ENCODE measurements at places on chromosomes 3 and 15.

DNA sequence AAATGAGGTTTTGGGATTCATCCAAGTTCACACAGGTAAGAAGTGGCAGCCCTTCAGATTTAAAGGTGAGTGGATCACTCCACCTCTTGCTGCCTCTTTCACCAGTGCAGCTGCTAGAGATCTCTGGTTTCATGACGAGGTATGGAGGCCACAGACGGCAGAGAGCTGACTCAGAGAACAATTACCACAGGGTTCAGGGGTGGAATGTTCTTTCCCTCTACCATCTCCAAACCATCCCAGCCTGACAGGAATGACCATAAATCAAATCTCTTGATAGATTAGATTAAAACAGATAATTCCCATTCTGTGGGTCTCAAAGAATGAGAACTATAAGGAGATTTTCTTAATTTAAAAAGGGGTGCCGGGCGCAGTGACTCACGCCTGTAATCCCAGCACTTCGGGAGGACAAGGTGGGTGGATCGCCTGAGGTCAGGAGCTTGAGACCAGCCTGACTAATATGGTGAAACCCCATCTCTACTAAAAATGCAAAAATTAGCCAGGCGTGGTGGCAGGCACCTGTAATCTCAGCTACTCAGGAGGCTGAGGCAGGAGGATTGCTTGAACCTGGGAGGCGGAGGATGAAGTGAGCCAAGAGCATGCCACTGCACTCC, 174.2 kb upstream of the ATP11B start:
- DNase-seq, result no peak

- DNase-seq, result no peak
Observed at GRCh38 chr3:195207731-195208130, 63.2 kb downstream of the XXYLT1 start.

DNA sequence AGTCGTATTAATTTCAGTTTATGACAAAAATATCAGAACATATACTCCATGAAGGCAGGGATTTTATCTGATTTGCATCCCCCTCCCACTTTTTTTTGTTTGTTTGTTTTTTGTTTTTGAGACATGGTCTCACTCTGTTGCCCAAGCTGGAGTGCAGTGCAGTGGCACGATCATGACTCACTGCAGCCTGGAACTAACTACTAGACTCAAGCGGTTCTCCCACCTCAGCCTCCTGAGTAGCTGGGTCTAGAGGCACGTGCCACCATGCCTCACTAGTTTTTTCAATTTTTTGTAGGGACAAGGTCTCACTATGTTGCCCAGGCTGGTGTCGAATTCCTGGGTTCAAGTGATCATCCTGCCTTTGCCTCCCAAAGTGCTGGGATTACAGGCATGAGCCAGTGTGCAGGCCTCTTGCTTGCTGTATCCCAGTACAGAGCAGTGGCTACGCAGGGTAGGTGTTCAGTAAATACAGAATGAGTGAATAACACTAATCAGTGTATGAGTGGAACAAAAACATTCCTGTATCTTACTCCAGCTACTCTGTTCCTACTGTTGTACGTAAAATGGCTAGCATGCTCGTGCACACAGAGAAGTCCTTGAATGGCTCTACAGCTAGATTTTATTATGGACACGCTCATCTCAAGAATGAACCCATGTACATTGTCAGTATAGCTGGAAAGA, 272.4 kb downstream of the FOXP1 start:
- DNase-seq, result no peak

DNA sequence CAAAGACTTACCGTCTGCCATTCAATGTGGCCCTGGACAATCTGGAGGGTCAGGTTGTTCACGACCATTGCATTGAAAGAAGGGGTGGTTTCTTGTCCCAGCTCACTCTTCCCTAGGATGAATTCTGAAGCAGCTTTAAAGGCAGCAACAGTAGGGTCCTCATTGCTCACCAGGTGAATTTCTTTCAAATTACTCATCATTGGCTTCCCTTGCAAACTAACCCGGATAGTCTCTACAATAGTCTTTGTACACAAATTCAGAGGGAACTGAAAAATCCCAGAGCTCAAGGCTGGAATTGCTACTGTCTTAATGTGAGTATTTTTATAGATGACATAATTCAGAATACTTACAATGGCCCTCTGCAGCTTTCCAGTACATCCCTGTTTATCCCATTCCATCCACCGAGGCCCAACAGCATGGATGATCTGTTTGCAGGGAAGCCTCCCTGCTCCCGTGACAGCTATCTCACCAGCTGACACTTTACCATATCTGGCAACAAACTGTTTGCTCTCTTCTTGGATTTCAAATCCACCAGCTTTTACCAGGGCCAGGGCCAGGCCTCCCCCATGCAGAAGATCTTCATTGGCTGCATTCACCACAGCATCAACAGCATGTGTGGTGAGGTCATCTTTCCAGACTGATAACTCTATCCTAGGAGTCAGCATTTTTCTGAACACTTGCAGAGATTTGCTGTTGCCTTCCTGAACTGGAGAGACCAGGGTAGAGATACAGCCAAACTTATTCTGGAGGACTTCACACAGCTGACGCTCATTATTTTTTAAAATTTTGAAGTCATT, 8.6 kb downstream of the PARP9 start:
- no peak for DNase-seq

DNA sequence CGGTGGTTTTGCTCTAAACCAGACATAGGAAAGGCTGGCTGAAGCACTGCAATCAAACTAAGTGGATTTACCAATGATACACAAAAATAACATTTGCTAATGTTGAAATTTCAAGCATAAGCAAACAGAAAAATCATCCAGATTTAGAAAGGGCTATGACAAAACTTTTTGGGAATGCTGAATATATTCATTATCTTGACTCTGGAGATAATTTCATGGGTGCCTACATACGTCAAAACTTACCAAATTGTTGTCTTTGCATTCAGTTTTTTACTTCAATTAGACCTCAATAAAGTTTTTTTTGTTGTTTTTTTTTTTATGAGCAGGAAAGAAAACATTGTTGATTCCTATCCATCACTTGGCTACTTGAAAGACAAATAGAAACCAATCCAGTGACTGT, 140.8 kb downstream of the NR2E3 start:
- DNase-seq, result no peak

DNA sequence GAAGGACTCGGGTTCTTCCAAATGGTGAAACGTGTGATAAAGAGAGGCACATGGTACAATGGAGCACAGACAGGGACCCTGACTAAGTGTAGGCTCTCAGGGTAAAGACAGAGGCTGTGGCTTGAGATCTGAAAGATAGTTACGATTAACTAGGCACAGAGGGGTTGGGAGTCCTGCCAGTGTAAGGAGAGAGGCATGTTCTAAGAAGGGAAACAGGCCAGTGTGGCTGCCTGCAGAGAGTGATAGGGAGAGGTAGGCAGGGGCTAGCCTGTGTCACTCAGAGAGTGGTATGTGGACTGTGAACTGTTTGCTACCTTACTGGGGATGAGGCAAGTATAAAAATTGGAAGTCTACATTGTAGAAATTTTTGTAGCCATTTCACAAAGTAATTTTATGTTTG, 109.5 kb downstream of the PEX5L start:
- no peak for DNase-seq

- DNase-seq, result no peak
Observed at GRCh38 chr3:138875754-138876664, 41.3 kb upstream of the PIK3CB start.

GRCh38 chr3:38165722-38166387, 518 bp downstream of the OXSR1 start:
- no peak for DNase-seq

- no peak for DNase-seq
Observed at GRCh38 chr15:75947092-75947491, 43.4 kb downstream of the FBXO22 start.

DNA sequence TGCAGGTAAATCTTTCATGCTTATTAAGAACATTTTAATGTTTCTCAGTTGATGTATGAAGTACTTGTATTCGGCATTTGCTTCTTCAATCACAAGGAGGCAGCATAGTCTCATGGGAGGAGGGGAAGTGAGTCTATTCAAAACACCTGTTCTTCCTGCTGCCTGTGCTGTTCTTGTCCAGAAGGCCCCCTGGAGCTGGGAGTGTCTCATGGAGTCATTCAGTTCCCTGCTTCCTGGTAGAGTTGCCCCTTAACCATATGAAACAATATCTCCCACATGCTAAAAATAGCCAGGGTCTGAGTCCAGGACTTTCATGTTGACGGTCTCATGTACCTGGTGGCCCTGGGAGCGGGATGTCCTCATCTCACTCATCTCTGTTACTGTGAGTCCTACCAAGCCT, 15.5 kb upstream of the PPP1R2 start:
- DNase-seq, result no peak

- DNase-seq, result no peak
Observed at GRCh38 chr3:168066882-168067281, 28.8 kb downstream of the GOLIM4 start.

DNA sequence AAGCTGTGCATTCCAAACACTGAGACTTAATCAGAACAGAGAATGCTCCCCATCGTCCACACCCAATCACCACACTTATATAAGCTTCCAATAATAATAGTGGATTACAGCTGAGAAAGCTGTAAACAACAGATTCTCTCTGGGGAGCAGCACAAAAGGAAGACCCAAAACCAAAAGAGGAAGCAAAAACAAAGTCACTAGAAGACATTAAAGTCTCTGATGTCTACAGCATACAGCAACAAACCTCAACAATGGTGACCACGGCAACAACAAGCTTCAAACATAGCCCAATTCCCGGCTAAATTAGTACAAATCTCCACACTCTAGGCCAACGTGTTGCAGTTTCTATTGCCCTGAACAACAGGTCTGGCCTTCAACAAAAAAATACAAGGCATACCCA, 37.7 kb downstream of the ZDHHC23 start:
- DNase-seq, result no peak

- no peak for DNase-seq
Observed at GRCh38 chr3:140933109-140933508, 8.5 kb upstream of the SLC25A36 start.

GRCh38 chr15:65421360-65422215, 1.2 kb downstream of the IGDCC4 start:
- DNase-seq, result no peak

DNA sequence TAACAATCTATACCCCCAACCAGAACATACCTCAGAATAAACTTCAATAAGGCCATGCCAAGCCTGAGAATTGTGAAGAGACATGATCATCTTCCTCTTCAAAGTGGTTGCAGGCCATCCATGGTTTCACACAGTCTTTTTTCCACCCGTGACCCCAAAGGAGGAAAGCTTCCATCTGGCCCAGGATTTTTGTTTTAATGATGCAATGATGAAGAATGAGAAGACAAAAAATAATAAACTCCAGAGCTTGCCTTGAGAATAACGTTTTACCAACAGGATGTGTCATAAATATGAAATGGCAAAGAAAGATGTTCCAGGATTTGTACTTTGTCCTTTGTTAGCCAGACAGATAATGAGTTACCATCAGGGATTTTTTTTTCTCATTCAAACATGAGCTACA, 201.9 kb downstream of the WNT5A start:
- DNase-seq, result no peak

GRCh38 chr3:160401291-160402095, 2.0 kb downstream of the SMC4 start:
- DNase-seq, result no peak

DNA sequence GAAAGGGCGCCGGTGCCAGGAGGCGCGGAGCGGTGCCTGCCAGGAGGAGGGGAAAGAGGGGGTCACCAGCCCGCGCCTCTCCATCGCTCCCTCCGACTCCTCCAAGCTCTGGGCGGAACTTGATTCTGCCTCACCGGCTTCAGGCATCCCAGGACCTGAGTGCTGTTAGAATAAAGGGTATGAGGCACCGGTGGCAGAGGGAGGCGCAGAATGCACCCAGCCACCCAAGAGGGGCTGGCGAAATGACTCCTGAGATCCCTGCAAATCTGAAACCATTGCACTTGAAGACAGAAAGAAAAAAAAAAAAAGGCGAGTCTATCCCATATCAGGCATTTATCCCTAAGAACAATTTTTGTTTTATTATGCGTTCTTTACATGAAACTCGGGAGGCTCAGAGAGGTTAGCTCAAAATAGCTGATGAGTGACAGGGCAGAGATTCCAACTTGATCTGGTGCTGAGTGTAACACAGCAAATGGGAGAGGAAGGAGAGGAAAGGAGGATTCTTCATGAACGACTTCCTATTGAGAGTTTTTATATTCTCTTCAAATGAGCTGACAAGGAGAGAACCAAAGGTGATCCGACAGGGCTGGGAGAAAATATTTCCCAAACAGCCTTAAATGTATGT, 157.0 kb upstream of the FRMD4B start:
- DNase-seq, result no peak

DNA sequence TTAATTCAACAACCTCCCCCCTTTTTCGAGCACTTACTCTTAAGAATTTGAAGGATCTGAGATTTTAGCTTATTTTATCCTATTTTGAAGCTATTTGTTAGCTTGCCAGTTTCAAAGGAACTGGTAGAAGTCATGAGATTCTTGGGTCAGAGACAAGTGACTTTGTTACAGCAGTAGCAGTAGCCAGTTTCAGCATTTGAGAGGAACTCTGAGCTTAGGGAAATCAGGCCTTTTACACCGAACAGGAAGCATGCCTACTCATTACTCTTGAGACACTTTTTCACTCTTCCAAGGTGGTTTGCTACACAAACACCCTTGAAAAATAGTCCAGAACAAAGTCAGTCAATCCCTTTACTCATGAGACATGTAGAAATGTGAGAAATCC, 24.5 kb upstream of the TM4SF1 start:
- no peak for DNase-seq

- DNase-seq, result no peak
Observed at GRCh38 chr15:78065284-78065872, 12.1 kb downstream of the TBC1D2B start.

DNA sequence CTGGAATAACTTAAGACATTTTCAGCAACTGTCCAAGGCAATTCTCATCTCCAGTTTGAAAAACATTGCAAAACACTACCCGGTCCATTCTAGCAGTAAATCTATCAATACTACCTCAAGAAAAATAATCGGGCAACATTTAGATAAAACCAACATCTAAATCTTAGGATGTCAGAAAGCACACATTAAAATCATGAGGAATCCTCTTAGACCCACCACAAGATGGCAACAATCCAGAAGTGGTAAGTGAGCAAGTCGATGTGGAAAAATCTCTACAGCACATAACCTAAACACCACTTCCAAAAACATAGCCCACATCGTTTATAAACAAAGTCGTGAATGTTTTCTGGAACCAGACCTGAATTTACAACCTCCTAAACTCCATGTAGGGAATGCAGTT, 5.7 kb downstream of the PLCH1 start:
- no peak for DNase-seq

GRCh38 chr3:187286467-187287059, 5.0 kb downstream of the MASP1 start:
- DNase-seq, result no peak

GRCh38 chr3:10816019-10816862, at the start of gene SLC6A11:
SLC6A11 (plus strand) TSS chr3:10816228; CDS start chr3:10816266, 38 bp downstream.
- no peak for DNase-seq

GRCh38 chr3:151686257-151686656, 47.5 kb upstream of the AADACL2 start:
- no peak for DNase-seq

GRCh38 chr3:186909078-186909853, 21.1 kb upstream of the ST6GAL1 start:
- DNase-seq, result no peak

DNA sequence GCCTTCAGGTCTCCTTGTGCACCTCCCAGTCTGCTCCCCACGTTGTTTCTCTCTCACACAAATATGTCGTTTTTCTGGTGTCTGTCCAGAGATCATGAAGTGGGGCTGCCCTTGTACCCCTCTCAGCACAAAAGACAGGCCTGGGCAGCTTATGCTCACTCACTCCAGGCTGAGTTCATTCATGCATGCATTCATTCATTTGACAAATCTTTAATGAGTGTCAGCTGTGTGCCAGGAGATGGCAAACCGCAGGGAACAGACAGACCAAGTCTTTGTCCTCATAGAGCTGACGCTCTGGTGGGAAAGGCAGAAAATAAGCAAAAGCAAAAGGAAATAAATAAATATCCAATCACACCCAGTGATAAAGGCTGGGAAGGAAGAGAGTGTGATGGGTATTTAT, 7.6 kb upstream of the TRH start:
- no peak for DNase-seq
